HT1080 (cell line): ENCODE measurements at places on chromosomes 1 and 21. TPM values are rescaled to one million over a fixed set of nuclear protein-coding genes. Genes with fewer than 3 reads are reported as not detected.

DNA sequence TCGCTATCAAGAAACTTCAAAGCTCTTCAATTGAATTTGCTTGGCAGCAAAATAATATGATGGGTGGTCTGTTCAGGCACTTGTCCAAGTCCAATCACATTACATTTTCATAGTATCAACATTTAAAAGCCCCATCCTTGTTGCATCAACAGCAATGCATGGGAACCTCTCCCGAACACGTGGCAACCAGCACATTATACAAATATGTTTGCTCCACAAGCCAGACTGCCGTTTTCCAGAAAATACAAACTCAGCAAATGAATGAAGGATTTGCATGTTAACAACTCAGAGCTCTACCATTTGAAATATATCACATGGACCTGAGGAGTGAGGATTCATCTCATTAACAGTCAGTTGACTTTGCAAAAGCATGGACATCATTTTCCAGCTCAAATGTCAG lies 20.0 kb upstream of the LYPLAL1 start:
- no peak for DNase-seq

GRCh38 chr1:201584471-201585092 lies 45.7 kb downstream of the NAV1 start:
- peak; percentile 77 for DNase-seq

The ADAMTS1 gene
- total RNA-seq: 0.07 TPM in 1 of 2 replicates, not detected in the other

The CDK18 gene
- 0.87 and 1.7 TPM in 2 replicates for total RNA-seq

DNA sequence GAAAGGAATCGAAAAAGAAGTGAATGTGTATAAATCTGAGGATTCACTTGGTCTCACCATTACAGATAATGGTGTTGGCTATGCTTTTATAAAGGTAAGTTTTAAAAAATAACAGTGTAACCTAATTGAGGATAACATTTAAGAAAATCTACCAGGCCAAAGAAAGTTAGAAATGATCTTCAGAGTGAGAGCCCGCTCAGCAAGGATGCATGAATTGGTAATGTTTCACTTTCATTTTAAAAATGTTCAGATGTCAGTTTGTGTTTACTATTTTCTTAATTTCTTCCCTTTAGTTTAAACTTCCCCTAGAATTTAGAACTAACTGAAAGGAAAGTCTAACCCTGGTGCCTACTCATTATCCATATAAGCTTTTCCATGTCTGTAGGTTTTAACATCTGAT lies 35.0 kb downstream of the GIPC2 start:
- DNase-seq: no peak
